ENCODE measurements at places on chromosomes 12 and 14.

GRCh38 chr12:24723759-24724158 lies 225.1 kb downstream of the BCAT1 start:
- no peak for DNase-seq

GRCh38 chr12:65911321-65911720 lies 87.0 kb downstream of the HMGA2 start:
- no peak for DNase-seq

- DNase-seq, result no peak
Measured at GRCh38 chr12:120422892-120423456, 14.9 kb upstream of the COX6A1 start.

- DNase-seq, result no peak
Measured at GRCh38 chr12:46370380-46370734, 2.2 kb downstream of the SLC38A2 start.
